GM10248 (cell line): ENCODE measurements at places on chromosomes 2 and 18.
A peak's percentile ranks its signal among the peaks of the same experiment; 100 is the strongest.

- no peak for DNase-seq
Measured at GRCh38 chr2:220949466-220949865, 622.6 kb downstream of the EPHA4 start.

DNA sequence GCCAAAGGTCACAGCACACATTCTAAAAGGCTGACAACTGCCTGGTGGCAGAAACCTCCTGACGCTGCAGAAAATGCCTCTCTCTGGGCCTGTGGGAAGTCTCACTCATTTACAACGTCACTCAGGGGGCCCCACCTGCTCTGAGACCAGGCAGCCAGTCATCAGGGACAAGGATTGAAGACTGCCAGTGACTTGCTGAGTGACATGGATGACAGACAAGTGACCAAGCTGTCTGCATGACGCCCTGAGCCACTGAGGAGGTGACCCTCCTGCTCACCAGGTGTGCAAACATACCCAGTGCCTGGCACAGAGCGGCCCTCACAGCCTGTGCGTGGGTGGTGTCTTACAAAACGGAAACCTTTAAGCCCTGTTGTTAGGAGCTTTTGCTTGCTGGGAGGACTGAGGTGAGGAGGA, 392.4 kb downstream of the TNS1 start:
- DNase-seq = peak; percentile 35

DNA sequence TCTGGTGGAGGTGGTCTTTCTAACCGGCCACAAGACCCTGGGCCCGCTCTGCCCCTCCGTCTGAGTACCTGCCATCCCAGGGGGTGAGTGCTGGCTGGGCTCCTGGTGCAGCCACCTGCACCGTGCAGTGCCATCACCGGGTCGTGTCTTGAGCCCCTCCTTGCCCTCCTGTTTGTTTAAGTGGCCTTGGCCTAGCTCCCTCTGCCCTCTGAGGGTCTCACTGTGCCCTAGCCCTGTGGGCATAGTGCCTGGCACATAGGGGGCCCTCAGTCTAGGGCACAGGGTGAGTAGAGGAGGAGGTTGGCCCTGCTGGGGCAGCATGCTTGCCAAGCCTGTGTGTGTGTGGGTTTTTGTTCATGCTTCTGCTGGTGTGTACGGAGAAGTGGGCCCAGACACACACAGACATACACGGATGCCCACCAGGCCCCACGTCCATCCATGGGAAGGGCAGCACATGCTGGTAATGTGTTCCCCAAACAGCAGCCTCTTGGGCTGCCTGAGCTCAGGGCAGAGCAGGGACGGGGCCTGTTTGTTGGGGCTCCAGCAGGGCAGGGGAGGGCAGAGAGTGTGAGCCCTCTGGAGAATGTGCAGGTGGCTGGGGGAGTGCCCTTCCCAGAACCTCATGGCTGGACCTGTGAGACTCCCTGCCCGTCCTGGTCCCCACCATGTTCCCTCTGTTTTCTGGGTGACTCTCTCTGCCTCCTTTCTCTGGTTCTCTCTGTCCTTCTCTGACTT, 94.6 kb downstream of the GLI2 start:
- DNase-seq = no peak

GRCh38 chr2:84078471-84078870, 380.6 kb downstream of the SUCLG1 start:
- no peak for DNase-seq

DNA sequence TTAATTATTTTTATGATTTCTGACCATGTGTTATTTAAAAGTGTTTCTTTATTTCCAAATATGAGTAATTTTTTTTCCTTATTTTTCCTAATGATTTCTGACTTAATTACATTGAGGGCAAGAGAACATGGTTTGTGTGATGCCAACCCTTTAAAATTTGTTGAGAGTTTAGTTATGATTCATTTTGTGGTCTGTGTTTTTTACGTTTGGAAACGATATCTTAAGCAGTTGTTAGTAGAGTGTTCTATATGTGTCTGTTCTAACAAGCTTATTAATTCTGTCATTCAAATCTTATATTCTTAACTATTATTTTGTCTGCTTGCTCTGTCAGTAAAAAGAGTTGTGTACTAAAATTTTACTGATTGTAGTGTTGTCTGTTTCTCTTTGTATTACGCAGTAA, 15.0 kb downstream of the NAB1 start:
- DNase-seq = no peak

GRCh38 chr2:44053456-44053855, 57.7 kb upstream of the LRPPRC start:
- DNase-seq = no peak

DNA sequence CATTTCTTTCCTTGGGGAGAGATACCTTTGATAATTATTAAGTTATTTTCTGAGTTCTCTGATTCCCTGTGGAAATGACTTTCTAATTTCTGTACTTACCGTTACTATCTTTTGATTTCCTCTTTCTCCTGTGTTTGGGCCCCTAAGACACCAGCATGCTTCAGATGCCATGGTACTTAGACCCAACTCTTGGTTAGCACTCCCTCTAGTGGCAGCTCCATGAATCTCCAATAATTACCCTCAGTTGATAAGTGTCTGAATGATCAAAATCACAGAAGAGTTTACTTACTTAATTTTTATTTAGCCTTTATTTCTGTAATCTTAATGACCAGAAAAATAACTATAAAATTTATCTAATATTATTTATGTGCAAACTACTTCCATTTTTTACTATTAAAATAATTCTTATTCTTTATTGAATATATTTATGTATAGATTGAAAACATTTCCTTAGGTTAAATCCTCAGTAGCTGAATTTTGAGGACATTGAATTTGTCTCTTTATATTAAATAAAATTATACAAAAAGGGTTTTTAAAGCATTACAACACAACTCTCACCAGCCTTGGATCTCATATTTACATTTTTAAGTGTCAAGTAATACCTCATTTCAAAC, 300.4 kb downstream of the KCNS3 start:
- DNase-seq = peak; percentile 35

DNA sequence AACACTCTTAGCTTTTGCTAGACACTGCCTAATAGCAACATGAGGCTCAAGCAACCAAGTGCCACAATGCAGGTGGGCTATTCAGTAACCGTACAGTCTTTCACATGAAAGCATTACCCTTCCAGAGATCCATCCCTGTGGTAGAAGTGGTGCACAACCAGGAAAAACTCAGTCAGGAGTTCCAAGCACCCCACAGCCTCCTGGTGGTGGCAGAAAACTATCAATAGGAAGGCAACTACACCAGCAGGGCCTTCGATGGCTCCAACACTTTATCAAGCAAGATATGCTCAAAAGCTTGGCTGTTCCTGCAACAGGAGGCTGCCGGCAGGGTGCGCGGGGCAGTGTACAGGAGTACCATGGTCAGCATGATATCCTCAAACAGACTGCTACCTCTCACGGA, 176.1 kb upstream of the DLGAP1 start:
- no peak for DNase-seq

DNA sequence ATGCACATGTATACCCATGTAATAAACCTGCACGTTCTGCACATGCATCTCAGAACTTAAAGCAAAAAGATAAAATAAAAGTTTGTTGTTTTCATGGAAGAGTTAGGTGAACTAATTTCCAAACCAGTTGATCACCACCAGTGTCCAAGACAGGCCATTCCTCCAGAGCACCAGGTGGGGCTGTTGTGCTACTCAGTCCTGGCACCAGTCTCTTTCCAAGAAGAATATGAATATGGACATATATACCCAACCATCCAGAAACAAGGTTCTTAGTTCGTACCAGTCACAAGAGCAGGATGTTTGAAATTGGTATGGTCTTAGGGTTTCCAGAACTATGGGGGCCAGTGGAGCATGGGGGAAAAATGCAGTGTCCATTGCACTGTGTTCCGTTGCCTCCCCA, 17.2 kb upstream of the TNP1 start:
- DNase-seq = no peak

DNA sequence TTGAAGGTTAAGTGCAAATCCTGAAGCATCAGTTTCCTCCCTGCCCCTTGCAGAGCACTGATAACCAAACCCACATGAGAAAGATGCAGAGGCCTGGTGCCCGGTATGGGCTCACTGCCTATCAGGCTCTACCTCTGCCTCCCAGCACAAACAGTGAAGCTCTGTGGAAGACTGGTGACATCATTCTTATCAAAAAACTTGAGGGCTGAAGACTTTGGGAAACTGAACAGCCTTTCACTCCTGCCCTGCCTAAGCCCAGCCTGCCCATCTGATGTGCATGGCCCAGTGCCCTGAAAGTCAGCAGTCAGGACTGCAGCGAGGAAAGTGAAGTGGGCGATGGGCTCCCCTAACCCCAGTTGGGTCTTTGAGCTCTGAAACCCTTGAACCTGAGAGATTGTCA, 174.8 kb upstream of the ARL4C start:
- no peak for DNase-seq

DNA sequence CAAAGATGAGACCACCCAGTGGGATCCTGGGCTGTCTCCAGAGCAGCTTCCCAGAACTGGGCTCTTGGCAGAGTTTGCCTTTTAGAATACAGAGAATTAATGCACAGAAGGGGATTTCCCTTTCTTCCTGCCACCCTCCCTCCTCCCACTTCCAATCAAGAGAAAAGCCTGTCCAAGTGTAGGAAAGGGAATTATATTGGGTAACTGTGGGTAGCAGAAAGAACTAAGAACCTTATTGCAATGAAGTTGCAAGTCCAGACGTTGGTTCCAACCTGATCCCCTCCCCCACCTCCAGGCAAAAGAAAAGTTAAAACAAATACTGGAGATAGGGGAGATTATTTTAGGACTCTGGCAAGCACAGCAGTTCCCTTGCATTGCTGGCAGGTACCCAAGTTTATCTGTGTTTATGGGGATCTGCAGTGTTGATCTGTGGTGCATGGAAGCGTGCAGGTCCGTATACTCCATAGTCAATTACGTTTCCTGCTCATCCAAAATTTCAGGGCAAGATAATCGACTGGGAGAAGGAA, 114.3 kb downstream of the PRKCE start:
- no peak for DNase-seq

DNA sequence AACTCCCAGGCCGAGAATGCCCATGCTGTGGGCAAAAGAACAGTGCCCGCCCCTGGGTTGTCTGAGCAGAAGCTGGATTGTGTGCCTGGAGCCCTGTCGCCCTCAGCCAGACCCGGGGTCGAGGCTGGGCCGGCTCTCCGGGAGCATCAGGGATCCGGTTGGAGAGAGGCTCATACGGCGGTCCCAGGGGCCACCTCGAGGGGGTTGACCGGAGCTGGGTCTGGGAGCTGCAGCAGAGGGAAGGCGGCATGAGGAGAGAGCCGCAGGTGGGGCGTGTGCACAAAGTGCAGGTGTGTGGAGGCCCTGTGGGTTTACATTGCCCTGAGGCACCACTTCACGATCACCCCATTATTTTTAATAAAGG, 39.5 kb downstream of the MBP start:
- no peak for DNase-seq

DNA sequence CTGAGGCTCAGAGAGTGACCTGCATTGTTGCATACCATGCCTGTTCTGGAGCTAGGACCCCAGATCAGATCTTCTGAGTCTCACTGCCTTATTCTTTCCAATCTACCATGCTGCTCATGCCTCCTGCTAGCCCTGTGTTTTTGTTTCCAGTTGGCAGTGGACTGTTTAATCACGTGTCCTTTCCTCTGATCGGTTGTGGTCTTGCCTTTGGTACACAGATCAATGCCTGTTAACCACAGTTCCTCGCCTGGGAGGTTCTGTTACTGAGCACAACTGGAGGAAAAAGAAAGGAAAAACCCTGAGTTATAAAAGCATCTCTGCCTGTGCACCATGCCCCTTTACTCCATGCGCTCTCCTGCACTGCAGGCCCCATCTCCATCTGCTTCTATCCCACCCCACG, 329.1 kb downstream of the SETBP1 start:
- DNase-seq = no peak

DNA sequence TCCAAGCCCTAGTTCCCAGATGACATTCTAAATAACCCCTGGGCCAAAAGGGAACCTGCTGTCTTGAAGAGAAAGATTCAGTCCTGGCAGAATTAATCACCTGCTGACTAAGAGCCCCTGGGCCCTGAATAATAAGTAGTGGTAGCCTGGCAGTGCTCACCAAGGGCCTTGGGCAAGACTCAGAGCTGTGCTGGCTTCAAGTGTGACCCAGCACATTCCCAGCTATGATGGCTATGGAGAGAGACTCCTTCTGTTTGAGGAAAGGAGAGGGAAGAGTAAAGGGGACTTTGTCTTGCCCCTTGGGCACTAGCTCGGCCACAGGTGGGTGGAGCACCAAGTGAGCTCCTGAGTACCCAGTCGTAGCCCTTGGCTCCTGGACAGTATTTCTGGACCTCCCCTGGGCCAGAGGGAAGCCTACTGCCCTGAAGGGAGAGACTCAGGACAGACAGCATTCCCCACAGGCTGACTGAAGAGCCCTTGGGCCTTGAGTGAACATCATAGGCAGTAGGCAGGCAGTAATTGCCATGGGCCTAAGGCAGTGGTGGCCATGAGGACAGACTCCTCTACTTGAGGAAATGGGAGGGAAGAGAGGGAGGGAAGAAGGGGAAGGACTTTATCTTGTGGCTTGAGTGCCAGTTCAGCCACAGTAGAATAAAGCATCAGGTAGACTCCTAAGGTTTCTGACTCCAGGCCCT, 40.0 kb upstream of the INPP4A start:
- DNase-seq = no peak

DNA sequence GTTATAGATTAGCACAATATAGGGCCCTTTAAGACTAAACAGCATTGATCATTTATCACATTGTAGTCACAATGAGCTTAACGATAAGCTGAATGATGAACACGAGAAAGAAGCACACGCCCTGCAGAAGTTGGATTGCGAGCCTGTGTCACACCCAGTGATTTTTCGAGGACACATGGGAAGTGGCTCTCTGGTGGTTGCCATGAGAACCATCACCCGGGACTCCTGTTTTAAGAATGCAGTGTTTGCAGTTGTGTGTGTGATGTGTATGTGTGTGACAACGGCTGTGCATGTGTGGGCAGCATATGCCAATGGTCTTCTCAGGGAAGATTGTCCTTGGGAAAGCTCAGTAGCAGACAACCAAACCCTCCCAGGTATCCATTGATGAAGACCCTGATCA, 69.2 kb downstream of the PDCL3 start:
- DNase-seq = no peak

- DNase-seq = no peak
Measured at GRCh38 chr2:120564213-120565094, 171.2 kb upstream of the GLI2 start.

GRCh38 chr2:98479959-98480524, 35.4 kb downstream of the INPP4A start:
- no peak for DNase-seq

GRCh38 chr2:219506802-219507526, 7.3 kb upstream of the ASIC4 start:
- DNase-seq = no peak

DNA sequence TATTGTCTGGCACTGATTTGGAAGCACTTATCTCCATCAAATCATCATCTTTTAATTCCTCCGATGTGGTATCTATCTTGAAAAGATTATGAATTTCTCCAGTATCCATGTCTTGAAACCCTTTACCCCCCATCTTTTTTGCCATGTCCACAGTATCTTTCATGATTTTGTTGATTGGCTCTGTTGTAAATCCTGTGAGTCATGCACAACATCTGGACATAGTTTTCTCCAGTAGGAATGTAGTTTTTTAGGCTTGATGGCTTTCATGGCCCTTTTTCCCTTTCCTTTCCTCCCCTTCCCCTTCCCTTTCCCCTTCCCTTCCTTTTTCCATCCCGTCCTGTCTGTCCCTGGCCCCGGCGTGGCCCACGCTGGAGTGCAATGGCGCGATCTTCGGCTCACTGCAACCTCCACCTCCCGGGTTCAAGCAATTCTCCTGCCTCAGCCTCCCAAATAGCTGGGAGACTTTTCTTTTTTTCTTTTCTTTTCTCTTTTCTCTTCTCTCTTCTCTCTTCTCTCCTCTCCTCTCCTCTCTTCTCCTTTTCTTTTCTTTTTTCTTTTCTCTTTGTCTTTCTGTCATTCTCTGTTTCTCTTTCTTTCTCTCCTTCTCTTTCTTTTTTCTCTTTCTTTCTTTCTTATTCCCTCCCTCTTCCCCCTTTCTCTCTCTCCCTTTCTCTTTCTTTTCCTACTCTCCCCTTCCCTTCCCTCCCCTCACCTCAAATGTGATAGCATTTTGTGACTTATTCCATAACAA, 18.4 kb upstream of the ZNF638 start:
- no peak for DNase-seq
